ENCODE measurements at places on chromosomes 3 and 15. TPM values are rescaled to one million over a fixed set of nuclear protein-coding genes. Genes with fewer than 3 reads are reported as not detected.
A peak's percentile ranks its signal among the peaks of the same experiment; 100 is the strongest.

UNC13C gene
- total RNA-seq: 0.31 TPM

MCF2L2 gene
- total RNA-seq: 0.08 TPM

DNA sequence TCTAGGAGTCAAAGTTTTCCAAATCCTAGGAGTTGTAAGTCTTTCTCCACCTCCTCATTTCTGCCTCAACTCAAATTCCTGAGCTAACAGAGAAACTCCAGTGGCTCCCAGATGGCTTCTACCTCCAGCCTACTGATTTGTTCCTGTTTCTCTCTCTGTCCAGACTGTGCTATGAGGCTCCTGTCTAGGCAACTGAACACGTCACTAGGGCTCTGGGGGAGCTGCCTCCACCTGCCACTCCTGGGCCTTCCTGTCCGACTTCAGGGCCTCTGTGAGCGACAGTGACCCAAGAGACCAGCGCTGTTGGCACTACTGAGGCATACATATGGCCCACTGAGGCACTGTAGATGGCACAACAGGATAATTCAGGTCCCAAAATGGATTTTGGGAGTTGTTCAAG lies 71.4 kb downstream of the EXOG start:
- H3K36me3 ChIP-seq: peaks cover 36% of the 10 kb centered on the region
- DNase-seq: peak; percentile 48
- H3K4me1 ChIP-seq: no peaks in the 10 kb centered on the region

GRCh38 chr15:63940966-63941620 lies 105.2 kb downstream of the DAPK2 start:
- H3K4me1 ChIP-seq: no peaks in the 10 kb centered on the region
- peak; percentile 47 for DNase-seq
- no peaks in the 10 kb centered on the region for H3K36me3 ChIP-seq
- H3K27ac ChIP-seq: peak overlapping the region; percentile 63
- no peak overlapping the region for H3K4me3 ChIP-seq

- H3K4me3 ChIP-seq: no peak overlapping the region
- no peak overlapping the region for H3K27ac ChIP-seq
- H3K36me3 ChIP-seq: no peaks in the 10 kb centered on the region
- no peak for DNase-seq
Measured at GRCh38 chr15:47460795-47461573, 256.3 kb upstream of the SEMA6D start.

GRCh38 chr3:165389064-165389463 lies 192.9 kb upstream of the SLITRK3 start:
- no peak overlapping the region for H3K4me3 ChIP-seq
- H3K4me1 ChIP-seq: no peaks in the 10 kb centered on the region
- H3K36me3 ChIP-seq: no peaks in the 10 kb centered on the region
- no peak overlapping the region for H3K27ac ChIP-seq

DNA sequence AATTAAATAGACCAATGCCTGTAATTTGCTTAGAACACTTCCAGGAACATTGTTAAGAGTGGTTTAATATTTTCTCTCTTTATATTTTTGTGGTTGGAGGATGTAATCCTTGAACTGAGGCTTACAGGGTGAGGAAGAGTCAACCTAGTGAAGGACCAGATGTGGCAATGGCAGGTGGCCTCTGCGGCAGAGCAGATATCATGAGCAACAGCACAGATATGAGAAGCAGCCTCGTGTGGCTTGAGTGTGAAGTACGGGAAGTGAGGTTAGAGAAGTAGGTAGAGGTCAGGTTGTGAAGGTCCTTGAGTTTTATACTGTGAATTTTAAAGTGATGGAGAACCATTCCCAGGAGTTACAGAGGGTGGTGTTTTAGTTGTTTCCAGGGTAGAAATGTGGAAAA lies 417.6 kb upstream of the SUCLG2 start:
- no peaks in the 10 kb centered on the region for H3K27me3 ChIP-seq
- DNase-seq: no peak

- no peaks in the 10 kb centered on the region for H3K27me3 ChIP-seq
- H3K36me3 ChIP-seq: no peaks in the 10 kb centered on the region
- H3K4me1 ChIP-seq: peaks cover 12% of the 10 kb centered on the region
- H3K27ac ChIP-seq: peak overlapping the region; percentile 43
- H3K4me3 ChIP-seq: no peak overlapping the region
Measured at GRCh38 chr15:60798821-60799220, 319.9 kb upstream of the ICE2 start.

DNA sequence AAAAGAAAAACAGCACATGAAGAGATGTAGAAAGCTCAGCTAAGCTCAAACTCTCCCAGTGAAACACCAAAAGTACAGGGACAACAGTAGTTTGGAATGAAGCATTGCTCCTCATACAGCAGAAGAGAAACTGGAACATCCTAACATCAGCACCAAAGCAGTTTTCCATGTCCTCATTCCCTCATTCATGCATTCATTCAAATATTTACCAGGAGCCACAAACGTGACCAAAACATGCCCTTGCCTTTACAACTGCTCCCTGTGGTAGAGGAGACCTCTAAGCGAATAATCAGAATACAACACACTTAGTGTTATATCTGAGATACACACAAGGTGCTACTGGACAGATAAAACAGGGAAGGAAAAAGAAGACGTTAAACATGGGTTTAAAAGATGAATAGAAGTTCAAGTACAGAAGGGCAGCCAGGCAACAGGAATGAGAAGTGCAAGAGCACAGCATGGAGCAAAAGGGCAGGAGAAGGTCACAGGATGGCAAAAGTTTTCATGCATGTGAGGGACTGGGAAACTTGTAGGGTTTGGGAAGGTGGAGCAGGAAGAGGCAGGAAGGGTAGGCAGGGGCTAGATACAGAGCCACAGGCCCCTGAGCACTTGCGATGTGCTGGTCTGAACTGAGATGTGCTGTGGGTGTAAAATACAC lies 58.5 kb upstream of the LMCD1 start:
- DNase-seq: no peak
- no peaks in the 10 kb centered on the region for H3K36me3 ChIP-seq
- H3K27ac ChIP-seq: peak overlapping the region; percentile 68
- no peaks in the 10 kb centered on the region for H3K27me3 ChIP-seq
- no peak overlapping the region for H3K4me3 ChIP-seq

All from right atrium auricular region (tissue), 2 donors.